Left hindlimb (tissue), 1 donor: ENCODE measurements at places on chromosomes 4 and X.

DNA sequence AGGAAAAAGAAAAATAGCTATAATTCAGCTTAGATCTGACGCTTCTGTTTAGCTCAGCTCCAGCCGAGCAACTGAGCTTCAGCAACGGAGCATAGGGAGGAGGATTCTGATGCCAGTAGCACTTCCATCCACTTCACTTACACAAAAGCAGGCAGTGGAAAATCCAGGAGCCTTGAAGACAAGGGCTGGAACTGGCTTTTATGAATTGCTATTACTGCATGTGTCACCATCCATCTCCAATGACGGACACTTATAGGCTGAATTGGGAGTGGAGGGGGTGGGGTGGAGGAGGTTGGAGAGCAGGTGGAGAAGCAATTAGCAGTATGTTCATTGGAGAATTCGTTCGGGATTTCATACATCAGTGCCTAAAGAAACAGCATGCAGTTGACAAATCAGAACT, 15.6 kb downstream of the ENOX2 start:
- no peak for DNase-seq

DNA sequence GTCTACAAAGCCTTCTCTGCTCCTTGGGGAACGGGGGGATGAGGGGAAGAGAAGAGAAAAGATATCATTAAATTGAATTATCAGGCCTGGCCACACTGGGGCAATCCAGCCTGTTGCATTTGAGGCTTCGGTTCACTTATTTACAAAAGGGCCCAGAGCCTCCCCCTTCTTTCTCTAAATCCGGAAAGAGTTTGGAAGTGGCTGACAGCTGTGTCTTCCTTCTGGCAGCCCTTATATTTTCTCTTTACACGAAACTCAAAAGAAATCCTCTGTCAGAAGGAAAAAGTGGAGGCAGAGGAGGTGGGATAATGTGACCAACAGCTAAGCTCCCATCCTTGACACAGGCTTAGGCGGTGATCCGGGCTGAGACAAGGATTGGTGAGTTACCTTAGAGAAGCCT, 158.3 kb upstream of the TAPT1 start:
- peak; percentile 44 for DNase-seq

DNA sequence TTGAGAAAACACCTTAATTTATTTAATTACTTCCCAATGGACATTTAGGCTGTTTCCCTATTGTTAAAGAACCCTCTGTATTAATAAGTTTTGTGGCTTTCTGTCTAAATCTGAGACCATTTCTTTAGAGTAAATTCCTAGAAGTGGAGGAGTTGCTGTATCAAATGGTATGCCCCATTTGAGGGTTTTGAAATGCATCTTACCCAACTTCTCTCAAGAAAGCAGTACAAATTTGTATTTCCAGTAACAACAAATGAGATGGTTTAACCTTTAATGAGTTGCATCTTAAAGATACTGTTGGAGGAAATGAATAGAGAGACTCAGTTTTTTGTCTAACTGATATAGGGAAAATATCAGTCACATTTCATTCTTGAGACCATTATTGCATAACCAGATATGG, 70.5 kb upstream of the CBLL2 start:
- no peak for DNase-seq

DNA sequence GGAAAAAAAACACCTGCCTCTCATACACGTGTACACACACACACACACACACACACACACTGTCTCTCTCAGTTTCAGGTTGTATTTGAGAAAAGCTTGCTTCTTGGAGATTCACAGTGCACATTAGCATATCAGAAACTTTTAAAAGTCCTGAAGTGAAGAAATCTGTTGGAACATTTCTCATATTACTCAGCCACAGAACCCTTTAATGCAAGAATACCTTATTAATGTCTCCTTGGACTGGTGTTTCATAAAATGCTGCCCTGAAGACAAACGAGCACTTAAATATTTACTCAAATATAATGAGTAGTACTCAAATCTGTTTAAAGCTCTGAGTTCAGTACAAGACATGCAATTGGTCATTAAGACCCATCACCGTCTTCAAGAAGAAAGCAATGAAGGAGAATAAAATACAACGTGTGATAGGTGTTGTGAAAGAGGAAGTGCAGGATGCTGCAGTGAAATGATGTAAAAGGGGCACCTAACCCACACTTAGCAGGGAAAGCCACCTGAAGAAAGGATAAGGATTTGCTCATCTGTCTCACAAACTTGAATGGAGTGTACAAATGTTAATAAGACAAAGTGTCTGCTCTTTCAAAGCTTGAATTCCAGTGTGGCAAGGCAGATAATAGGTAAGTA, 57.0 kb downstream of the DCLK2 start:
- DNase-seq = no peak

GRCh38 chr4:61049018-61049417, 151.1 kb upstream of the ADGRL3 start:
- no peak for DNase-seq

DNA sequence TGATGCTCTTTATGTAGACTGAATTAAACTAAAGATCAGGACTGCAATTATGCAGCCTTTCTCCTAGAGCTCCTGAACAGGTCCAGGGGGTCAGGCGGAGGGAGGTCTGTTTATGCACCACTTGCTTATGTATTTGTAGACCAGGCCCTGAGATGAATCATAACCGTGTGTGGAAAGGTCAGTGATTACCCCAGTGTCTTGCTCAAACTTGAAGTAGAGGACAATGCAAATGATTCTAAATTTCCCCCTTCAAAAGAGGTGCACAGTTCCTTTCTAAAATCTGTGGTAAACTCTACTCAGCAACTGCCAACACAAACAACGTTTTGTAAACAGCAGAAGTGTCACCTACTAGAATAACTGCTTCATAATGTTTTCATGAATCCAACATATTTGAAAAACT, 13.0 kb upstream of the TBC1D9 start:
- no peak for DNase-seq

DNA sequence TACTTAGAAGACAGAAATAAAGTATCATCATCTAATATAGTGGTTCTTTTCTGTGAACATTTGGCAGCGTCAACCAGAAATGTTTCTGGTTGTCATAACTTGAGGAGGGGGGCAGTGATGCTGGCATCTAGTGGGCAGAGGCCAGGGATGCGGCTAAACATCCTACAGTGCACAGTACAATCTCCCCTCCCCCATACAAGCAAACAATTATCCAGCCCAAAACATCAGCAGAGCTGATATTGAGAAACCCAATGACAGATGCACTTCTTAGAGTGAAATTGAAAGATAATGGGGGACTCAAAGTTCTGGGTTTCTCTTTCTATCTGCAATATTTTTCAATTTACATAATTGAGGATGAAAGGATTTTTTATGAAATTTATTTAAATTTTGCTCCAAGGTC, 1.9 kb upstream of the EIF1AX start:
- DNase-seq = no peak

GRCh38 chr4:159977907-159978617, 875.2 kb downstream of the RAPGEF2 start:
- no peak for DNase-seq

DNA sequence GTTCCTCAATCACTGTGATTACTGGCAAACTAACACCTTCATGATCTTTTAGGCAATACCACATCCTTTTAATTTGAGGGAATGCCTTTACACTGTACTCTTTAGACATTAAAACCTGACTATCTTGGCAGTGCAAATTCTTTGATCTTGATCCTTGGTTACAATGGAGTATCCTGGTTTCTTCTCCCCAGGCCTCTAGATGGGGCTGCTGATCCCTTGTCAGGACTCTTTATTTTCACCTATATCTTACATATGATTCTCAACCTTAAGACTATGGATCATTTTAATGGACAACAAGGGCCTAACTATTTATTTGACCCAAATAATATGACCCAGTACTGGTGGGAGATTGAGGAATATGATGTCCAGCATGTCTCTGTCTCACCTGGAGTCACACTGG, 1005.5 kb upstream of the INTU start:
- no peak for DNase-seq

GRCh38 chr4:11252149-11252548, 176.5 kb downstream of the HS3ST1 start:
- DNase-seq = no peak

- no peak for DNase-seq
Observed at GRCh38 chr4:21952549-21952948, 4.0 kb upstream of the KCNIP4 start.

DNA sequence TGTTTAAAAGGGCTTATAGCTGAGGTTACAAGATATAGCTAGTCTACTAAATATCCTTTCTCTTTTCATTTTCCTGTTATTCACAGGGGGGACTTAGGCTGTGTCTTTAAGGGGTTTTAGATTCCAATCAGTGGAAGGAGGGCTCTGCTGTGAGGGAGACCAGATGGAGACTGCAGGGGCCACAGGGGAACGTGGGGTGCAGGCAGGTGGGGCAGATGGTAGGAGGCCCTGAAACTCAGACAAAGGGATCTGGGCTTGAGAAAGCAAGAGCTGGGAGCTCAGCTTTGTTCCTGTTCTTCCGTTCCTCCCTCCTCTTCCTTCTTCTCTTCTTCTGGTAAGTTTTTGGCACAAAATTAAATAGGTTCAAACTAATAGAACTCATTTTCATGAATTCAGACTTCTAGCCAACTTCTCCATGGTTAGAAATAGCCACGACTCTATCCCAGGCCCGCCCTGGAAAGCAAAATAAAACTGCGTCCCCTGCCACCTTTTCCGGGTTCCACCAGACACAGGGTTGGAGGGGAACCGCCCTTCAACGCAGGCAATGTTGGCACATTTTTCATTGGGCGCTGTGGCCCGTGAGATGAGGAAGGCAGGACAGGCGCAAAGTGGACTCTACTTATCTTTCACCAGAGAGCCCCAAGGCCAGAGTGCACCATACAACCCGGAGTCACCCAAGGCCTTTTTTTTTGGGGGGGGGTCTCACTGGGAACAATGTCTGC, 3.5 kb upstream of the TMSB4X start:
- no peak for DNase-seq

GRCh38 chrX:291411-291901, 10.3 kb downstream of the PLCXD1 start:
- no peak for DNase-seq

GRCh38 chr4:75168548-75168947, 235.6 kb downstream of the PARM1 start:
- DNase-seq = no peak
